ENCODE measurements at places on chromosomes 5 and 9. TPM values are rescaled to one million over a fixed set of nuclear protein-coding genes. Genes with fewer than 3 reads are reported as not detected.

AIF1L gene
- 0.22 TPM for total RNA-seq

NR5A1 gene
- total RNA-seq: not detected

FOXI1 gene
- total RNA-seq: not detected

BARHL1 gene
- total RNA-seq: not detected

SLC6A19 gene
- total RNA-seq: not detected

PCDHB13 gene
- 0.29 TPM for total RNA-seq

ARHGAP26 gene
- 3.1 TPM for total RNA-seq

PAPPA gene
- total RNA-seq: 357 TPM

DCANP1 gene
- total RNA-seq: not detected

GADD45G gene
- total RNA-seq: 2.0 TPM

LEAP2 gene
- 0.43 TPM for total RNA-seq

DOCK8 gene
- total RNA-seq: not detected

CD180 gene
- not detected for total RNA-seq

ADCY2 gene
- total RNA-seq: not detected

ARL14EPL gene
- total RNA-seq: not detected

PCDHGB1 gene
- total RNA-seq: 1.8 TPM

AGXT2 gene
- total RNA-seq: not detected

ADAMTS19 gene
- total RNA-seq: 32.2 TPM

MYMK gene
- not detected for total RNA-seq

CDH9 gene
- not detected for total RNA-seq
